ENCODE measurements at places on chromosomes 16 and 17.
A peak's percentile ranks its signal among the peaks of the same experiment; 100 is the strongest.

GRCh38 chr17:21167303-21167702 is 40.5 kb downstream of the DHRS7B start:
- DNase-seq, result no peak
- H3K27me3 ChIP-seq, result no peaks in the 10 kb centered on the region
- no peaks in the 10 kb centered on the region for H3K36me3 ChIP-seq
- peaks cover 14% of the 10 kb centered on the region for H3K4me1 ChIP-seq
- H3K27ac ChIP-seq, result no peak overlapping the region

DNA sequence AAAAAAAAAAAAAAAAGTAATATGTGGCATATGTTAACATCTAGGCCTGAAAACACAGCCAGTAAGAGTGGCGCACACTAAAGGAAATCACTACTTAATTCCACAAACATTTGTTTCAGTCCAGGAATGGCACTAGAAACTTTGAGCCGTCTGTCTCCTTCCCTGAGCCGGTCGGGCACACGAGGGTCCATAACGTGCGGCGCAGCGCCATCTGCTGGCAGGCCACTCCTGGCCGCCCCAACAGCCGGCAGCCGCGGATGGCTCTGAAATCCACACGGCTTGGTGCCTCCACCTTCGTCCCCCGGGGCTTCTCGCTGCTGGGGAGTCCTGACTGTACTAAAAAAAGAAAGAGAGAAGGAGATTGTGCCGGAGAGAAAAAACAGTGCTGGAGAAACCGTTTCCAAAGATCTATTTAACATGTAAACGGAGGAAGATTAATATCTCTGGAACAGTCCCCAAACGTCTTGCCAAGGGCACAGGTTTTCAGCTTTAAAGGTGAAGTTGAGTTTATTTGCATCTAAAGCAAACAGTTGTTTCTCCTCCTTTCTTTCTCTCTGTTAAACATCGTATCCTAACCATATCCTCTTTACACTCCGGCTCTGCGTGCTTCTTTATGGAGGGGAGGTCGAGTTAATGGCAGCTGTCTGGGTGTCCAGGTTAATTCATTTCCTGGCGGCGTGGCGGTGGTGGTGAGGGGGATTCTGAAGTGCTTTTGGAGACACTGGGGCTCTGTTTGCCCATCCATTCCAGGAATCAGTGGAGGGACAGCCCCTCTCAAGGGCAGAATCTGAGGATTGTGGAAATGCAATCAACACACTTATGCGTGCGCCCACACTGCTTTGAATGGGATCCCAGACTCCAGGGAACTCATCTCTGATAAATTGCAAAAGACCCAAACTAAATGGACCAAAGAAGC is 611.3 kb upstream of the SALL1 start:
- H3K27me3 ChIP-seq, result peaks cover 3% of the 10 kb centered on the region
- no peaks in the 10 kb centered on the region for H3K4me1 ChIP-seq
- no peaks in the 10 kb centered on the region for H3K36me3 ChIP-seq
- peak; percentile 50 for DNase-seq
- no peak overlapping the region for H3K4me3 ChIP-seq
- no peak overlapping the region for H3K27ac ChIP-seq

DNA sequence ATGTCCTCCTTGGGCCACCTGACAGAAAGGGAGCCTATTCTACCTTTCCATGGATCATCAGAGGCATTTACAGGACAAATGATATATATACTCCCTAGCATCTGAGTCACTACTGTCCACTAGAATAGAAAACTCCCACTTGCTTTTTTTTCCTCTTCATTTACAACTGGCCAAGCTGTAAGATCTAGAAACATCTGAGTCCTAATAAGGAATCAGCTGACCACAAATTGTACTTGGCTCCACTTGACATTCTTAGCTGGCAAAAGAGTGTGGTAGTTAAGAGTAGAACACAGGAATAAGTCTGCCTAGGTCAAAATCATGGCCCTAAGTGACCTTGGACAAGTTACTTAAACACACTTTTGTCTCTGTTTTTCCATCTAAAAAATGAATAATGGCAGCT is 5.2 kb downstream of the RUSF1 start:
- H3K27ac ChIP-seq, result no peak overlapping the region
- H3K4me3 ChIP-seq, result no peak overlapping the region
- no peak for DNase-seq

GRCh38 chr17:28827672-28828071 is 14.9 kb downstream of the FAM222B start:
- H3K27me3 ChIP-seq, result no peaks in the 10 kb centered on the region
- peaks cover 7% of the 10 kb centered on the region for H3K4me1 ChIP-seq
- no peak overlapping the region for H3K27ac ChIP-seq
- no peak overlapping the region for H3K4me3 ChIP-seq

DNA sequence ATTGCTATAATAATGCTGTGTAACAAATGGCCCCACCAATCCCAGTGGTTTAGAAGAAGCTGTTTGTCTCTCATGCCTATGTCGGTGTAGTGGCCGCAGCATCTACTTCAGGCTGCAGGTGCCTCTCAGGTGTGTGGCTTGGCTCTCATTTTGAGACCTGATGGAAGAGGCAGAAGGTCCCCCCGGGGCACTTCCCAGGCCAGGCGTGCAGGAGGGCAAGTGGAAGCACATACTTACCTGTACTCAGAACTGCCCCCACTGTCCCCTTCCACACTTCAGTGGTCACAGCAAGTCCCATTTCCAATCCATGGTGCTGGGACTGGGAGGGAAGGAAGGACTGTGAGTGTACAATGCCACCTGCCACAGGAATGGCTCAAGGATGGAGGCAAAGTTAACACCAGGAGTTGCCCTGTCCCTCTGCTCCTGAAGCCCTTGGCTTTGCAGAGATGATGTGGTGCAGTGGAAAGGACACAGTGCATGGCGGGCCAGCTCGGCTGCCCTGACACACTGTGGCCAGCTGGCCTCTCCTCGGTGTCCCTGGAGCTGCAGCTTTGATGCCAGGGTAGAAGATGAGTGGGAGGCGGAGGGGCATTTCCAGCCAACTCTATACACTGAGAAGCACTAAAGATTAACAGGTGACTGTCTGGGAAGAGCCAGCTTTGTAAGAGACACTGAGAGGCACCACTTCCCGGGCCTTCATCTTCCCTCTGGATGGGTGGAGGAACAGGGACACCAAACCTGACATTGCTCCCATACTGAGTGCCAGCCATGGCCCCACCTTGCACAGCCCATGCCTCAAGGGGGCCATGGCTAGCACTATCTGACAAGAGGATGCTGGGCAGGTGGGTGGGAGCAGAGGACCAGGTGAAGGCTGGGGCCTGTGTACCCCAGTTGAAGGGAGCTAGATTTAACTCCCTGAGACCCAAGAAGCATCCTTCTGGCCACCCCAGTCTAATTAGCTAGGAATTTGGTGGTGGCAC is 105.9 kb downstream of the METRNL start:
- DNase-seq, result peak; percentile 11
- peaks cover 9% of the 10 kb centered on the region for H3K4me1 ChIP-seq

- H3K4me1 ChIP-seq, result no peaks in the 10 kb centered on the region
- no peaks in the 10 kb centered on the region for H3K27me3 ChIP-seq
- no peak overlapping the region for H3K27ac ChIP-seq
- no peak for DNase-seq
- no peak overlapping the region for H3K4me3 ChIP-seq
Observed at GRCh38 chr16:85492295-85492864, 120.7 kb upstream of the GSE1 start.

- no peaks in the 10 kb centered on the region for H3K4me1 ChIP-seq
- H3K36me3 ChIP-seq, result no peaks in the 10 kb centered on the region
- peaks cover 2% of the 10 kb centered on the region for H3K27me3 ChIP-seq
- H3K27ac ChIP-seq, result no peak overlapping the region
Observed at GRCh38 chr17:69654981-69655855, 240.7 kb downstream of the MAP2K6 start.

DNA sequence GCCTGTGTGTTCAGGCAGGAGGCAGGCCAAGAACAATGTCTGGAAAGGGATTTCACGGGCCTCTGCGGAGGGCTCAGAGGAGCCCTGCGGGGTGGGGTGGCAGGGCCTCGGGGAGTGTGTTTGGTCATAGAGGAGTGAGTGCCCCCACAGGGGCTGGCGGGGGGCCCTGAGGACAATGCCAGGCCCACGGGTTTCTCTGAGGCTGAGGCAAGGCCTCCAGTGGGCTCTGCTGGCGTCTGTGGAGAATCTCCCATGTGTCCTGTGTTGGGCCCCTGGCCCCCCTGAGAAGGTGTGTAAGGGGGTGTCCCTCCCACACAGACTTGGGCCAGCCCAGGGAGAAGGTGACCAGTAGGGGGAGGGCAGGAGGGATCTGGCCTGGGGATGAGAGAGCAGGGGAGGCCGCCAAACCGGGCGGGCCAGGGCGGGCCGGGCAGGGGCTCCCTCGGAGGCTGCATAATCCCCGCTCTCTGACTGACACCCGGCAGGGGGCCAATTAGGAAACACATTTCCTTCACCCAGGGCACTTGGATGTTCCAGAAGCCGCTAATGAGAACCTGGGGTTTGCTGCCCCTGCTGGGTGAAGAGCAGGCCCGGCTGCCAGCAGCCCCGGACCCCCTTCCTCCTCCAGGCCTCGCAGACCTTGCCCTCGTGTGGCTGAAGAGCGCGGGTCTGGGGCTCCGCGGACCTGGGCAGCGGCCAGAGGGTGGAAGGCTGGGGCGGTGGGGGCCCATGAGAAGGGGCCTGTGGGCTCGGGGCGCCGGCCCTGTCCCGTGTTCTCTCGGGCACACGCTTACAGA is 204.2 kb downstream of the NTN1 start:
- H3K4me3 ChIP-seq, result no peak overlapping the region
- H3K27ac ChIP-seq, result no peak overlapping the region
- no peaks in the 10 kb centered on the region for H3K36me3 ChIP-seq
- no peak for DNase-seq
- H3K4me1 ChIP-seq, result peaks cover 3% of the 10 kb centered on the region
- H3K27me3 ChIP-seq, result no peaks in the 10 kb centered on the region

DNA sequence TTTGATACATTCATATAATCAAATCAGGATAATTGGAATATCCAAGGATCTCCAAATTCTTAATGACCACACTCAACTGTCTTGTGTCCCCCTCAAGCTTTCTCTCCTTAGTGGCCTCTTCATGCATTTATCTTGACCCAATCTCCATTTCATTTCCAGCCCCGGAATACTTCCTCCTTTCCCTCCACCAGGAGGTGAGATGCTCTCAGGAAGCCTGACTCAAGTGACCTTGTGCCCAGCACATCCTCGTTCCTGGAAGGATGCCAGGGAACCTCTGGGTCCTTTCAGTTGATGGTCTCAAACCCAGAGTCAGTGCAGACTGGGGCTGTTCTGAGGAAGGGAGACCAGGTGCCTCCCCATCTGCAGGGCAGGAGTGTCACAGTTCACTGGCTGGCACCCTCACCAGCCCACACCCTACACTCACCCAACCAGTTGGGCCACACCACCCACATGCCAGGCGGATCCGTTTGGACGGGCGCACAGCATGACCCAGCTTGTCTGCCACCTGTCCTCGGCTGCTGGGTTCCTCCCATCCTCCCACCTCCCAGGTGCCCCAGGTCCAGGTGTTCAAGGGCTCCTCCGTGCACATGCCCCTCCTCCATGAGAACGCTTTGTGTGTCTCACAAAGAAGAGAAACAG is 14.0 kb upstream of the EMP2 start:
- H3K4me3 ChIP-seq, result no peak overlapping the region
- no peak for DNase-seq
- no peaks in the 10 kb centered on the region for H3K27me3 ChIP-seq
- H3K36me3 ChIP-seq, result no peaks in the 10 kb centered on the region
- H3K4me1 ChIP-seq, result no peaks in the 10 kb centered on the region
